ENCODE measurements at places on chromosomes 5 and 9.

GRCh38 chr5:146541958-146542849 is 26.2 kb upstream of the GPR151 start:
- peak; percentile 83 for DNase-seq

DNA sequence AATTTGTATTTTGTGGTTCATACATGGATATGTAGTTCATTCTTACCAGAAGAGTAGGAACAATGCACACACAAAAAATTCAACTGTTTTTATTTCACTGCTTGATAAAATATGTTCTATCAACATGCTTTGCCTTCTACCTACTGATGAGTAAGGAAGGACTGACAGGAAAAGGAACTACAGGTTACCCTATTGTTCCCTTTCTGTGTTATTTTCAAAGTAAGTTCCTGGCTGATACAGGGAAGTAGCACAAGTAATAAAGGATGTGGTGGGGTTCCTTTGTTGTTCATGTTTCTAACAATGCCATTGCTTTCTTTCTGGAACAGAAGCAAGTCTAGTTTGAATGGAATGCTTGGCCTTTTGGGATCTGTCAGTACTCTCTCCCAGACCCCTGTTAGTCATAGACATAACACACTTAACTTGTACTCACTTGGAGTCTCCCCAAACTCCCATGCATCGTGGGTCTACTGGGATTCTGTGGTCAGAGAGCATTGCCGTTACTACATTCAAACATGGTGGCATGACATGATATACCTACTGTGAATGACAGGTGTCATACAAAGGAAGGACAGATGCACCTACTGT is 20.2 kb upstream of the ALDOB start:
- no peak for DNase-seq

GRCh38 chr5:53200306-53200705 is 90.7 kb upstream of the MOCS2 start:
- DNase-seq = no peak

GRCh38 chr9:136789523-136789937 is 1.6 kb upstream of the TMEM141 start:
- DNase-seq = no peak

DNA sequence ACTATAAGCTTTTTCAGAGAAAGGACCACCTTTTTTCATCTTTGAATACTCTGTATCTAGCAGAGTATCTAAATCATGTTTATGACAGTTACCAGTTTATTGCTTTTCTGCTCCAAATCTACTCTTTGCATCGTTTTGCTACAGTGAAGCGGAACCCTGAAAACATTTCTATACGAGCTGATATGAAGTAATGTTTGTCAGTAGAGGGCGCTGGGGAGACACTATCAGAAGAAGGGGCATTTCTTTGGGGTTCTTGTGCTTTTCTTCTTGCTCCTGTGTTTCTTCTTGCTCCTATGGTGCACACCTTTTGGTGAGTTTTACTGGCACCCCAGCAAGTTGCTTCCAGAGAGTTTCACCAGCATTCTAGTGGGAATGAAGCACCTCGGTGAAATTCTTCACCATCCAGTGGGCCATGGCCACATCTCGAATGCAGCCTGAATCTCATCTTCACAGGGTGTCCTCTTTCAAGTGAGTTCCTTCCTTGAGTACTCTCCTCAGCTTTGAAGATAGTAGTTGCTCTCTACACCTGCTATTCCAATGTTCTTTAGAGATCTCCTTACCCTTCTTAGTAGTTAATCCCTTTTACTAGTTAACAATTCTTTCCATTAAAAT is 98.4 kb downstream of the FGF1 start:
- DNase-seq = peak; percentile 60

DNA sequence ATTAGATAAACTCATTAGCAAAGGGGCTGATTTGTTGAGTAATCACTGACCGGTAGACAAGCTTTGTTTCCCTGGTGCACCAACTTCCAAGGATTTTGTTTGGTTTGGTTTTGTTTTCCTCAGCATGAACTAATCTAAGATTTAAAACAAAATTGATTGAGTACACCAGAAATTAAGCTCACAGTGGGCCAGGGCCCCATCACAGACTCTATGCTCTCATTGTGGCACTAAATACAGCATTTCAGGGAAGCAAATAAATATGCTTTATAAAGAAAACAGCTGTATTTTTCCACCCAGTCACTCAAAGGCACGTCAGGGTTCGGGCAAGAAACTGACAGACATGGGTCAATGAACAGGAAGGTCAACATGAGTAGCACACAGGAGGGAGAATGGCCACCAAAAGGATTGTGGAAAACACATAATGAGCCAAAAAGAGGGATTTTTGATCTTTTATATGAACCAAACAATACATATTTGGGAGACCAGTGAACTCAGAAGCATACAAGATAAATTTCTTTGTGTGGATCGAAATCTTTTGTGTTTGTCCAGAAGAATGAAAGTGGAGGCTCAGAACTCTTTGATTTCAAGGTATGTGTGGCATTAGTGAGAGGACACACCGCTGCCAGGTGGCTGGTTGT is 8.8 kb downstream of the CFAP77 start:
- no peak for DNase-seq

GRCh38 chr5:943918-944620 is 51.4 kb downstream of the TRIP13 start:
- DNase-seq = no peak

- DNase-seq = no peak
Measured at GRCh38 chr5:103669615-103670014, 107.0 kb upstream of the NUDT12 start.

GRCh38 chr5:39506211-39506610 is 81.4 kb upstream of the DAB2 start:
- DNase-seq = no peak

DNA sequence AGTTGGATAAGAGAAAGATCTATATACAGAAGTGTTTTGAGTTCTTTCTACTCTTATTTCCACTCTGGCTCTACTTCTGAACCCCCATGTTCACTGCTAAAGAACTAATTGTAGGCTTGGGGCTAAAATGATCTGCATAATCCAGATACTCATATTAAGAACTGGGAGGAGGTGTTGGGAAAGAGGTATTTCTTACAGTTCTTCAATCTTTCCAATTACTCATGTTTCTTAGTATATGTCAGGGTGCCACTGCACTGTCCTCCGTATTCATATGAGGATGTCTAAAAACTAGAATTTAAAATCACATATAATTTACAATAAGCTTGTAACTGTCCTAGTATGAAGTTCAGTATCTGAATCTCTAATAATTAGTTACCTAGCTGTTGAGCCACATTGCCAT is 12.7 kb downstream of the NIPBL start:
- DNase-seq = no peak

Measured in BE2C (cell line).